ENCODE measurements at places on chromosomes 5 and 9. TPM values are rescaled to one million over a fixed set of nuclear protein-coding genes. Genes with fewer than 3 reads are reported as not detected.

GRCh38 chr5:58635416-58635815 is 52.5 kb downstream of the RAB3C start:
- H3K27me3 ChIP-seq, result no peaks in the 10 kb centered on the region
- no peak for DNase-seq
- H3K27ac ChIP-seq, result no peak overlapping the region
- H3K4me3 ChIP-seq, result no peak overlapping the region

GRCh38 chr5:111165058-111165457 is 59.1 kb upstream of the CAMK4 start:
- H3K27me3 ChIP-seq, result no peaks in the 10 kb centered on the region
- H3K27ac ChIP-seq, result no peak overlapping the region
- no peak overlapping the region for H3K4me3 ChIP-seq
- no peak for DNase-seq

DNA sequence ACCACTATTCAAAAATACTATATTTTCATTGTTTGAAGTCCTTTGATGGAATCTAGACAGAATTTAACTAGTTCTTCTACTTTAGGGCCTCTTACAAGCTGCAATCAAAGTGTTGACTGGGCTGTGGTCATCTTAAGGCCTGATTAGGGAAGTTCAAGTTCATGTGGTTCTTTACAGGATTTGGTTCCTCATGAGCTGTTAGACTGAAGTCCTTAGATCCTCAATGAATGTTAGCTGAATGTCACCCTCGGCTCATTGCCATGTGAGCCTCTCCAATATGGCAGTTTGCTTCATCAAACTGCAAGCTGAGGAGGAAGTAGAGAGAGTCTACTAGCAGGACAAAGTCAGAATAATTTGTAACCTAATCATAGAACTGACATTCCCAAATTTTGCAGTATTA is 135.1 kb downstream of the CSNK1G3 start:
- H3K36me3 ChIP-seq, result no peaks in the 10 kb centered on the region
- DNase-seq, result no peak
- H3K27me3 ChIP-seq, result no peaks in the 10 kb centered on the region
- no peak overlapping the region for H3K4me3 ChIP-seq

- no peaks in the 10 kb centered on the region for H3K27me3 ChIP-seq
- no peaks in the 10 kb centered on the region for H3K36me3 ChIP-seq
- H3K4me1 ChIP-seq, result no peaks in the 10 kb centered on the region
- H3K27ac ChIP-seq, result no peak overlapping the region
- no peak overlapping the region for H3K4me3 ChIP-seq
- no peak for DNase-seq
Measured at GRCh38 chr5:58327289-58327688, 132.6 kb downstream of the PLK2 start.

DNA sequence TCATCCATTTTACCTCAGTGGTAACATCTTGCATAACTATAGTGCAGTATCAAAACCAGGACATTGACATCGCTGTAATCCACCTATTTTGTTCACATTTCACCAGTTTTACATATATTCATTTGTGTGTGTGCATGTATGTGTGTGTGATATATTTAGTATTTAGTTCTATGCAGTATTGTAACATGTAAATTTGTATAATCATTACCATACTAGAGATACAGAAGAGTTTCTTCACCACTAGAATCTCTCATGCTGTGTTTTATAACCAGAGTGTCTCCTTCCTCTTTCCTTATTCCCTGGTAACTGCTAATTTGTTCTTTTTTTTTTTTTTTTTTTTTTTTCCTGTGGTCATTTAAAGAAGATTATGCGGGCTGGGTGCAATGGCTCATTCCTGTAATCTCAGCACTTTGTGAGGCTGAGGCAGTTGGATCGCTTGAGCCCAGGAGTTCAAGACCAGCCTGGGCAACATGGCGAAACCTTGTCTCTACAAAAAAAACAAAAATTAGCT is 11.0 kb downstream of the RASA1 start:
- H3K4me3 ChIP-seq, result no peak overlapping the region
- peaks cover 6% of the 10 kb centered on the region for H3K4me1 ChIP-seq
- H3K27ac ChIP-seq, result no peak overlapping the region
- no peak for DNase-seq
- peaks cover 4% of the 10 kb centered on the region for H3K36me3 ChIP-seq

GRCh38 chr9:131485206-131485605 is 17.5 kb upstream of the POMT1 start:
- DNase-seq, result no peak
- H3K36me3 ChIP-seq, result peaks cover 3% of the 10 kb centered on the region
- no peaks in the 10 kb centered on the region for H3K27me3 ChIP-seq
- H3K4me3 ChIP-seq, result no peak overlapping the region
- H3K4me1 ChIP-seq, result no peaks in the 10 kb centered on the region
- no peak overlapping the region for H3K27ac ChIP-seq

- H3K4me3 ChIP-seq, result no peak overlapping the region
- no peaks in the 10 kb centered on the region for H3K27me3 ChIP-seq
- H3K36me3 ChIP-seq, result no peaks in the 10 kb centered on the region
- no peak overlapping the region for H3K27ac ChIP-seq
- H3K4me1 ChIP-seq, result peaks cover 4% of the 10 kb centered on the region
- no peak for DNase-seq
Measured at GRCh38 chr9:113564498-113565237, 101.1 kb downstream of the RGS3 start.

- H3K36me3 ChIP-seq, result no peaks in the 10 kb centered on the region
- H3K4me3 ChIP-seq, result no peak overlapping the region
- H3K27ac ChIP-seq, result no peak overlapping the region
Measured at GRCh38 chr5:173187054-173187743, 42.9 kb downstream of the BNIP1 start.

DNA sequence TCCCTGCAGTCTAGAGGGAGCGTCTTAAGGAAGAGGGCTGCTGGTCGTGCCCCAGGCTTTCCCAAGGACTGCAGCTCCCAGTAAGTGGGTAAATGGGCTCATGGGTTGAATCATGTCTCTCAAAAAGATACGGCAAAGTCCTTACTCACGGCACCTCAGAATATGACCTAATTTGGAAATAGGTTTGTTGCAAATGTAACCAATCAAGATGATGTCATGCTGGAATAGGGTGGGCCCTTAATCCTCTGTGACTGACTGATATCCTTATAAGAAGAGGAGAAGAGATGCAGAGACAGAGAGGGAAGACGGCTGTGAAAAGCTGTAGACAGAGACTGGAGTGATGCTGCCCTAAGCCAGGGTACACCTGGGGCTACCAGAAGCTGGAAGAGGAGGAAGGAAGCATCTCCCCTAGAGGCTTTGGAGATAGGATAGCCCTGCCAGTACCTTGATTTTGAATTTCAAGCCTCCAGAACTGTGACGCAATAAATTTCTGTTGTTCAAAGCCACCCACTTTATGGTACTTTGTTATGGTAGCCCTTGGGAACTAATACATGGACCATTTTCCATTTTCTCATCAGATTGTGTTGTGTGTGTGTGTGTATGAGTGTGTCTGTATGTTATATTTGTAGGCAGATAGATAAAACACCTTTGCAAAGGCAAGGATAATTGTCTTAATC is 15.0 kb downstream of the GALNT10 start:
- no peaks in the 10 kb centered on the region for H3K36me3 ChIP-seq
- H3K4me1 ChIP-seq, result peaks cover 18% of the 10 kb centered on the region
- no peak overlapping the region for H3K4me3 ChIP-seq
- H3K27me3 ChIP-seq, result no peaks in the 10 kb centered on the region
- no peak overlapping the region for H3K27ac ChIP-seq

Gene SEMA4D
- 231 TPM for total RNA-seq

GRCh38 chr9:121798941-121799340 is 147.5 kb downstream of the DAB2IP start:
- no peaks in the 10 kb centered on the region for H3K36me3 ChIP-seq
- DNase-seq, result no peak
- no peaks in the 10 kb centered on the region for H3K4me1 ChIP-seq

DNA sequence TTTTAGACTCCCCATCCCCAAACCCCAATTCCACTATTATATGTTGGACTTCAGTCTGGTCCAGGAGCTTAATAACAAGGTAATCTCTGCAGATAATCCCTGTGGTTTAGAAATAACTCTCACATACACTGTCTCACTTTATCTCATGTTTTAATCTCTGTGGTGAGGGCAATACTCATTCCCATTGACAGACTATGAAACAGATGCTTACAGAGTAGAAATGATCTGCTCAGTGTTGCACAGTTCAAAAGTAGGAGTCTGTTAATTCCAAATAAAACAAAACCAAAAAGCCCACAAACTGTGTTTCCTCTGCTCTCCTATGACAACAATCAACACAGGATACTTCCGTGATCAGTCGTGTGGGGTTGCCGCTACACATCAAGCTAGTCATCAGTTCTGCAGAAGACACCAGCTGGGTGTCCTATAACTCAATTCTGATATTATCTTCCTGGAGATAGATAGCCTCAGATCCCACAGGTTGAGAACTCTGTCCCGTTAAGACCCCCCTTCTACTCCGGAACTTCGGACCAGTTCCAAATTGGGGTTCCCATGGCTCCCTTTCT is 26.3 kb upstream of the FANCC start:
- no peaks in the 10 kb centered on the region for H3K36me3 ChIP-seq
- H3K27ac ChIP-seq, result no peak overlapping the region
- no peaks in the 10 kb centered on the region for H3K4me1 ChIP-seq

DNA sequence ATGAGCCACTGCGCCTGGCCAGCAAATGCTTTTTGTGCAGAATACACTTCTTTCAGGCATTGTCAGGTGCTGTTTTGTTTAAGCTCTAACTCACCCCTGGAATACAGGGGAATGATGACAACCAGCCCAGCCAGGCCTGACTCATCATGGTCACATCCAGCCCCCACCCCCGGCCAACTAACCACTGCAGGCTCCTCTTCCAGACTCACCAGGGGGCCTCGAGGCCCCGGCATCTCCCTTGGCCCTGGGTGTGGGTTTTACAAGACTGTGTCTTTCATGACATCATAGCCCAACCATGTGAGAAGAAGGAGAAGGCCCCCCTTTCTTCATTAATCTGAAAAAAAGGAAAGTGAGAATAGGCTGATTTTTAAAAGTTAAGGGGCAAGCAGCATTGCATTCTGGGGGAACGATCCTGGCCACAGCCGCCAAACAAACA is 35.5 kb downstream of the OLFML2A start:
- H3K4me3 ChIP-seq, result no peak overlapping the region
- H3K4me1 ChIP-seq, result no peaks in the 10 kb centered on the region
- DNase-seq, result no peak
- no peak overlapping the region for H3K27ac ChIP-seq
- no peaks in the 10 kb centered on the region for H3K27me3 ChIP-seq

Gene SPATA31D4
- not detected for total RNA-seq

GRCh38 chr5:82325155-82325554 is 47.0 kb upstream of the RPS23 start:
- no peaks in the 10 kb centered on the region for H3K36me3 ChIP-seq
- H3K27me3 ChIP-seq, result no peaks in the 10 kb centered on the region
- H3K4me3 ChIP-seq, result no peak overlapping the region
- DNase-seq, result no peak
- no peaks in the 10 kb centered on the region for H3K4me1 ChIP-seq

Gene CD274
- 7.0 TPM for total RNA-seq
